Neural cell (in vitro differentiated cells): ENCODE measurements at places on chromosomes 2 and 18. TPM values are rescaled to one million over a fixed set of nuclear protein-coding genes. Genes with fewer than 3 reads are reported as not detected.

Gene RGPD4
- 0.26 TPM in 1 of 2 replicates, not detected in the other for polyA plus RNA-seq

Gene GORASP2
- polyA plus RNA-seq, result 20.4 and 23.4 TPM in 2 replicates

Gene MDH1B
- 11.7 and 17.8 TPM in 2 replicates for polyA plus RNA-seq

Gene ARHGEF4
- 45.9 and 70.9 TPM in 2 replicates for polyA plus RNA-seq

Gene CYP1B1
- not detected in 2 replicates for polyA plus RNA-seq

Gene SPDYA
- 0.22 and 0.46 TPM in 2 replicates for polyA plus RNA-seq

Gene ASXL3
- polyA plus RNA-seq, result 14.4 and 15.2 TPM in 2 replicates

Gene NCOA1
- 21.4 and 23.0 TPM in 2 replicates for polyA plus RNA-seq

Gene CFC1
- polyA plus RNA-seq, result 22.4 and 29.9 TPM in 2 replicates

Gene VWC2L
- 0.31 and 1.3 TPM in 2 replicates for polyA plus RNA-seq

Gene CPO
- polyA plus RNA-seq, result 0.60 and 1.2 TPM in 2 replicates

Gene LYG2
- polyA plus RNA-seq, result not detected in 2 replicates

Gene DSC2
- polyA plus RNA-seq, result 14.5 and 16.3 TPM in 2 replicates

Gene CHRNG
- polyA plus RNA-seq, result not detected in 2 replicates

Gene CCDC68
- 0.26 and 0.30 TPM in 2 replicates for polyA plus RNA-seq

Gene HTR2B
- polyA plus RNA-seq, result 0.64 TPM in 1 of 2 replicates, not detected in the other

Gene MARCHF4
- polyA plus RNA-seq, result 10.1 and 13.0 TPM in 2 replicates

Gene CELF4
- polyA plus RNA-seq, result 191 and 206 TPM in 2 replicates

Gene HK2
- polyA plus RNA-seq, result 0.47 and 0.90 TPM in 2 replicates

Gene PAIP2B
- 13.3 and 14.4 TPM in 2 replicates for polyA plus RNA-seq

Gene ARHGAP28
- 9.8 and 10.3 TPM in 2 replicates for polyA plus RNA-seq

Gene EFR3B
- polyA plus RNA-seq, result 29.3 and 30.6 TPM in 2 replicates

Gene RAMP1
- polyA plus RNA-seq, result 25.5 and 29.2 TPM in 2 replicates

Gene ABCG8
- polyA plus RNA-seq, result 0.05 TPM in 1 of 2 replicates, not detected in the other

Gene NRP2
- polyA plus RNA-seq, result 28.2 and 30.2 TPM in 2 replicates
